ENCODE measurements at places on chromosomes 2 and 18.

DNA sequence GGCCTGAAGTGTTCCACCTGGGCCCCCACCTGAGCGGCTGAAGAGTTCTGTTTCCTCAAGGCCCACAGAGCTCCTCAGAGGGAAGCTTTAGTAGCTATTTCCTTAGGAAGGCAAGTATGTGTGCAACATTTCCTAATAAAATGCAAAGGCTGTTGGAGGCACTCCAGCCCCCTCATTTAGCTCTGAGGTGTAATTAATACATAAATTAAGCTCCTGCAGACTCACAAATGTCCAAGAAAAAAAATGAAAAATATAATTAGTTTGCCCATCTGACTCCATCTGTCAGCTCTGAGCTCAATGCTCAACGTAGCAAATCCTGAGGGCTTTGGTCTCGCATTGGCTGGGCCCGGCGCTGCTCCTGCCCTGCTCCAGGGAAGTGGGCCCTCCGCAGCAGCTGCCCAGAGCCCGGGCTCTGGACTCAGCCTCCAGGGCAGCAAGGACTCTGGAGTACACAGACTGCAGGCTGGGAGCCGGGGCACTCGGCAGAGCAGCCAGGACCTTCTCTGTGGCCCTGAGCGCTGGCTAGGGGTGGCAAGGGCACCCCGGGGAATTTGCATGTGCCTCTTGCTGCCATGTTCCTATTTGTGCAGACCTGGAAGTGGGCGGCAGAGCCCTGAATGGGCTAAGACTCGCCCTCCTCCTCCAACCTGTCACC lies 23.4 kb upstream of the C1QL2 start:
- DNase-seq, result no peak

DNA sequence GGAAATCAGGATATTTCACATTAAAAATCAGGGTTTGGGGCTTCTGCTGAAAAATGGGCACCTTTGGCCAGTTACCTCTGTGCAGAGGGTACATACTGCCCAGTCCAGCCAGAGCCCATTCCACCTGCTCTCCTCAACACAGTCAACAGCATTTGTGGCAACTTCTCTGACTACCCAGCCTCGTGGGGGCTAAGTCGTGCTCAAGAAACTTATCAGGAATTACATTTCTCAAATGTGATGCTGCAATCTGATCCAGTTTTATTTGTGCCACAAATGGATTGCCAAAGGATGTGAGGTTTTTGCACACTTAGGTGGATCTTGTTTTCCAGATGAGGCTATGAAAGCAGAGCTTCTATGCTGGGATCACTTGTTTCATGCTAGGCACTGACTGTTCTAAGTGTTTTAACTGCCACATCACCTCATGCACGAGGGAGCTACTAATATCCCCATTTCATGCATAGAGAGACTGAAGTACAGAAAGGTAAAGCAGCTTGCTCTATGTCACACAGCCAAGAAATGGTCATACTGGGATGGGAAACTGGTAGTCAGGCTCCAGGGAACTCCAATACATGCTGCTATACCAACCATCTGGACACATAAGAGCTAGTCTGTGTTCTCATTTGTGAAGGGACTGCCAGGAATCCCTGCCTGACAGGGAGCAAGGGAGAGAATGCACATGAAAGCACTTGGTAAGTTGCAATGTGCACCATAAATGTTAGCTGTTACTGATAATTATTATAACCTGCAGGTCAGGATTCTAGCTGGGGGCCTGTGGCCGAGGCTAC lies 89.0 kb upstream of the HK2 start:
- DNase-seq, result no peak

DNA sequence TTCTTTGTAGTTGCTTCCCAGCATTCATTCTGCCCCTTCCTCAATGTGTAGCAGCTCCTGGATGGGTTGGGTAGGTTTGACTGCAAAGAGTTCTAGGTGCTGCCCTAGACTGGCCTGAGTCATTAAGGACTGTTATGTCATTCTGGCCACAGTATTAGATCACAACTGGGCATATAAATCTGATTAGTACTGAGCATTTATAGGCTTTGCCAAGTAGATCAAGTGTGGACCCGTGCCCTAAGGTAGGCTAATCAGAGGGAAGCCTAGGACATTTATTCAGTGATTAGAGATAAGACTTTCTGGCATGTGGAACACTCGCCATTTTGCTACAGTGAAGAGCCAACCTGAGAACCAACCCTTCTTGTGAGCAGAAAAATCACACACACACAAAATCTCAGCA lies 2.7 kb downstream of the KATNAL2 start:
- no peak for DNase-seq

DNA sequence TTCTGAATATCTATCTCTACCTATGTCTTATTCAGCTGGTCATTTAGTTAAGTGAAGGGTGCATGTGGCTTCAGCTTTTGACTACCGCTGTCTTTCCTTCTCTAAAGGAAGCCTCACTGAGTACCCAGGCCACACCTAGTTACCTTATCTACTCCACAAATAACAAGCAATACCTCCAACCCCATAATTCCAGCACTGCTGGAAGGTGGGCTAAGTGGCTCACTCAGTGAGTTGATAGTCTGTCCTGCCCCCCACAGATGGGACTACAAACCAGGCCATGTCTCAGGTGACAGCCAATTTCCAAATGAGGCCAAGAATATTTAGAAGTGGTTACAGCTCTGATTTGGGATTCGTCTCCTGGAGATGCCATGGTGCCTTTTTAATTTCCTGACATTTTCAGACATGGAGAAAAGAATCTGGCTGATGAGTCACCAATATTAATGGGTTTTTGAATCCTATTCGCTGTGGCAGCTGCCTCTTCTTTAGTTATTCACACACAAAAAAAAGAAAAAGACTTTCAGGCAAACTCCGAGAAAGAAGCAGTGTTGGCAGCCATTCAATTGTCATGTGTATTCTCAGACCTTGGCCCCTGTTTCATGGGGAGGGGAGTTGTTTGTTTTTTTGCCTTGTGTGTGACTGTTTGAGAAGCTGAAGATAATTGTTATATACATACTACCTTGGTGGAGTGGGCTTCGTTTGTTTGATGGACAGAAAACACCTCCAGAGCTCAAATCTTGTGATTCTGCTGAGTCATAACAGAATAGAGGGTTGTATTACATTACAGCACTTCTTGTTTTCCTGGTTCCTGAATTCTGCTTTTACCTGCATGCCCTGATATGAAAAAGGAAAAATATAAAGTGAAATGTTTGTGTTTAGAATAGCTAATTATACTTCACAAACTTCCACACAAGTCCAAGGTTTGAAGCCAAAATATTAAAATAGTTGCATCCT lies 64.2 kb downstream of the SCG2 start:
- DNase-seq, result no peak

- DNase-seq, result no peak
Observed at GRCh38 chr18:66931010-66931409, 327.1 kb upstream of the CDH19 start.

- no peak for DNase-seq
Observed at GRCh38 chr18:48105317-48105716, 174.9 kb upstream of the SMAD2 start.

- DNase-seq, result no peak
Observed at GRCh38 chr2:167869200-167869599, 378.2 kb downstream of the STK39 start.

Measured in LoVo (cell line).